ENCODE measurements at places on chromosomes 6 and 20. TPM values are rescaled to one million over a fixed set of nuclear protein-coding genes. Genes with fewer than 3 reads are reported as not detected.

GRCh38 chr20:34940081-34940481 is 15.5 kb downstream of the GSS start:
- no peak for DNase-seq
- H3K4me1 ChIP-seq = no peaks in the 10 kb centered on the region
- H3K27me3 ChIP-seq = no peaks in the 10 kb centered on the region
- H3K27ac ChIP-seq = no peak overlapping the region

GRCh38 chr20:24698706-24699206 is 229.3 kb downstream of the SYNDIG1 start:
- H3K27me3 ChIP-seq = no peaks in the 10 kb centered on the region
- no peaks in the 10 kb centered on the region for H3K4me1 ChIP-seq
- H3K27ac ChIP-seq = no peak overlapping the region
- H3K36me3 ChIP-seq = no peaks in the 10 kb centered on the region
- no peak overlapping the region for H3K4me3 ChIP-seq

DNA sequence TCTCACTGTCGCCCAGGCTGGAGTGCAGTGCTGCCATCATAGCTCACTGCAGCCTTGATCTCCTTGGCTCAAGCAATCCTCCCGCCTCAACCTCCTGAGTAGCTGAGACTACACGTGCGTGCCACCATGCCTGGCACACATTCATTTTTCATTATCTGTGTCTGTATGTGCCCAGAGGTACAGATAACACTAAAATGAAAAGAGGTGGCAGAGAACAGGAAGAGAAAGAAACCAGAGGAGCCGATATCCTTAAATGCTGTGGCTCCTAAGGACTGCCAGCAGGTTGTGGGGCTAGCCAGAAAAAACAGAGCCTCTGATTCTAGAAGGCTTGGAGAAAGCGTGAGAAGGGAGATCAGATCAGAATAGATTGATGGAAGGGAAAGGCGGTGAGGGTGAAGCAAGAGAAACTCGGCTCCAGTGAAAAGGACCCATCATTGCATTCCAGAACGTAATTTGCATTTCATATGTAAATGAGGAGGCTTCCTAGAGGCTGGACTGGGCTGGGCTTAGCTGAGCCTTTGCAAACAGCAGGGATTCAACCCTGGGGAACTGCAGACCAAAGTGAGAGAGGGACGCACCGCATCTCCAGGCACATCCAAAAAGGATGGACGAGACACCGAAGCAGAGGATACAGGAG is 64.2 kb downstream of the GCNT2 start:
- no peak for DNase-seq
- no peaks in the 10 kb centered on the region for H3K27me3 ChIP-seq
- H3K27ac ChIP-seq = no peak overlapping the region

DNA sequence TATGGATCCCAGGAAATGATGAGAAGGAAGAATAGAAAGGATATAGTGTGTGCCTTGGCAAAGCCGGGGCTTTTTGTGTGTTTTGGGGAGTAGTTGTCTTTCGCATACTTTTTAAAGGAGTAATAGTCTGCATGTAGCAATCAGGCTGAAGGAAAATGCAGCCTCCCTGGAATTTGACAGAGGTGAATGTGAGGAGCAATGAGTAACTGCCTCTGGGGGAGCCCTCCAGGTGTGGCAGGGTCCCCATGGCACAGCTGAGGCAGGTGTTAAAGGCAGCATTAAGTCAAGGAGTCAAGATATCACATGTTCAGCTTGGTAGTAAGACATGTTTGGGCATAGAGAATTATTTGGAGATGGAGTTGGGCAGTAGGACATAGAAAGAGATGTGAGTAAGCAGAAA is 203.1 kb downstream of the C6orf118 start:
- H3K36me3 ChIP-seq = no peaks in the 10 kb centered on the region
- no peak overlapping the region for H3K27ac ChIP-seq
- H3K4me1 ChIP-seq = no peaks in the 10 kb centered on the region
- no peak overlapping the region for H3K4me3 ChIP-seq

GRCh38 chr20:37243937-37244571 is 17.6 kb downstream of the GHRH start:
- no peak overlapping the region for H3K27ac ChIP-seq
- no peak for DNase-seq

DNA sequence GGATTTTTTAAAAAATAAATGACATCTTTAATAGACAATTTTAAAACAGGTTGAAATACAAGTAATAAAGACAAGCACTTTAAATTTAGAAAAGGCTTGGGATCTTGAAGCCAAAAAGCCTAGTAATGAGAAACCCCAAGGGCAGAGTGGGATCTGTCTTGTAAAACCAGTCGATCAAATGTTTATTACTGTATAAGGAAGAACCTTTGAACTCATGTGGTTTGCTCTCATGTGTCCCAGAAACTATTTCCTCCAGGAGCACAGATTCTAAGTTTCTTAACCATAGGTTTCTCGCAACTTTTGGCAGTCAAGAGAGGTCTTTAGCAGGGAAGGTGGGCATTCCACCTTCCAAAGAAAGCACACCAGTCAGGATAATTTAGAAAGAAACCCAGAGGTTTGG is 541.7 kb upstream of the BTBD3 start:
- H3K36me3 ChIP-seq = no peaks in the 10 kb centered on the region
- H3K4me3 ChIP-seq = no peak overlapping the region
- H3K27me3 ChIP-seq = no peaks in the 10 kb centered on the region
- no peaks in the 10 kb centered on the region for H3K4me1 ChIP-seq
- DNase-seq = no peak

GRCh38 chr6:52186480-52186879 is 305 bp downstream of the IL17A start:
- no peak overlapping the region for H3K4me3 ChIP-seq
- no peak overlapping the region for H3K27ac ChIP-seq
- no peaks in the 10 kb centered on the region for H3K36me3 ChIP-seq
- peaks cover 25% of the 10 kb centered on the region for H3K27me3 ChIP-seq
- no peaks in the 10 kb centered on the region for H3K4me1 ChIP-seq

DNA sequence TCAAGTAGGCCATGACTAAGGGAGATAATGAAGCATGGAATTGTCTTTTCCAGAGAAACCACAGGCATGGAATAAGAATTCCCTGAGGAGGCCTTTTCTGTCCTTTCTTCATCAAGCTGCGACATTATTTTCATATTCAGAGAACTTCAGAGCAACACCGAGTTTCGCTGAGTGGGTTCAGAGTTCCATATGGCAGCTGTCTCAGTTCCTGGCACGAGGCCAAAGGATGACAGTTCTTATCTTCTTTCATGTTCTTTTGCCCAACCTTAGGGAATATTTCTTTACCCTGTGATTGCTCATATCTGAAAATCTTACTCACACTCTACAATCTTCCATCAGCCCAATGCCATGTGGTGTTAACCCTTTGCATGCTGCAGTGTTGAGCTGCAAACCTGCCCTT is 135.3 kb upstream of the BMP2 start:
- no peaks in the 10 kb centered on the region for H3K36me3 ChIP-seq
- no peak overlapping the region for H3K4me3 ChIP-seq
- DNase-seq = no peak
- no peaks in the 10 kb centered on the region for H3K27me3 ChIP-seq
- no peak overlapping the region for H3K27ac ChIP-seq

DNA sequence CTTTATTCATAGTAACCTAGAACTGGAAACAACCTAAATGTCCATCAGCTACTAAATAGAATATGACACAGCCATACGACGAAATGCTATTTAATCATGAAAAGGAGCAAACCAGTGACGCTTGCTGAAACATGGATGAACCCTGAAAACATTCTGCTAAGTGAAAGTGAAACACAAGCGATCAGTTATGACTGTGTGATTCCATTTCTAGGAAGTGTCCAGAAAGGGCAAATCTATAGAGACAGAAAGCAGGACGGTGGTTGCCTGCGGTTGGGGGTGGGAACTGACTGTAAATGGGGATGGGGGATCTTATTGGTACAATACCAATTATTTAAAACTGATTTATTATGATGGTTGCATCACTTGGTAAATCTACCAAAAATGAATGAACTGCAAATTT is 126.8 kb downstream of the IPCEF1 start:
- H3K27me3 ChIP-seq = no peaks in the 10 kb centered on the region
- peak; percentile 62 for DNase-seq
- peaks cover 35% of the 10 kb centered on the region for H3K36me3 ChIP-seq
- peak overlapping the region; percentile 93 for H3K27ac ChIP-seq
- peaks cover 65% of the 10 kb centered on the region for H3K4me1 ChIP-seq

GRCh38 chr6:23224540-23224939 is 655.2 kb downstream of the HDGFL1 start:
- H3K27ac ChIP-seq = no peak overlapping the region
- H3K4me1 ChIP-seq = no peaks in the 10 kb centered on the region
- no peaks in the 10 kb centered on the region for H3K36me3 ChIP-seq
- DNase-seq = no peak
- no peaks in the 10 kb centered on the region for H3K27me3 ChIP-seq

- no peaks in the 10 kb centered on the region for H3K4me1 ChIP-seq
- H3K27ac ChIP-seq = no peak overlapping the region
- no peaks in the 10 kb centered on the region for H3K36me3 ChIP-seq
- no peaks in the 10 kb centered on the region for H3K27me3 ChIP-seq
- no peak overlapping the region for H3K4me3 ChIP-seq
These were observed 554.2 kb downstream of the CDH26 start for GRCh38 chr20:60512443-60512842.

DNA sequence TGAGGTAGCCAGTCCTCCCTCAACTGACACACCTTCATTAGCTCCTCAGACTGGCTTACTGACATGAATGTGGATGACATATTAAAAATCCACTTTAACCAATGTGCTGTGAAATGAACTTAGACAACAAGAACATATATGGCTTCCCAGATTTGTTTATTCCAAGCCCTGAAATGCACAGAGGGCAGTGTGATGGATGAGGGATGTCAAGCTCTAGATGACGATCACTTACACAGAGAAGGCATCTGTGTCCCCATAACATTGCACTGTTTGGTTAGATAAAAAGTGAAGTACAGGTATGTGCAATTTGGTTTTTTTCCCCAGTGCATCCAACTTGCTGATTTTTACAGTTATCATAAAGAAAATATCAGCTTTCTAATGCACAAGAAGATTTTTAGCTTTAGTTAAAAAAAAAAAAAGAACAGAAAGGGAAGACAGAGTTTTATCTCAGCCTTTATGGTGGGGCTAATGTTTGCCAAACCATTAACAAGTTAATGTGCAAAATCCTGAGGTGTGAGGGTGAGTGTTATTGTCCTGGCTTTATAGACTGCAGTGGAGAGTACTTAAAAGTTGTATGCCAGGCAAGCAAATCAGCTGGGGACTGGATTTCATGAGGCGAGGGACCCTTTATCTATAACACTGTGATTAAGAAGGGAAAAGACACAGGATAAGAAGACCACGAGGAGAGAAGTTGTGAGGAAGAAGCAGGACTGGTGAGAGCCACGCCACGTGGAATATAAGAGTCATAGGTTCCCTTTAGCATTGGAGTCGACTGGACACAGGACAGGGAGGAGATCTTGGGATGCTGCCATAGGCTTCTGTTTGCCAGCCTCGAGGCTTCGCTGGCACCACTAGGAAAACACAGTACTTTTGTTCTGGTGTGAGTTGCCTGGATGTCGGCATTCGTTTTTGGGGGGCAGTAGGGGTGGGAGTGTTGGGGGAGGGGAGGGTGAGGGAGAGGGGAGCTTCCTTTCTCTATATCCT is 90.0 kb upstream of the BACH2 start:
- no peak overlapping the region for H3K27ac ChIP-seq
- no peak overlapping the region for H3K4me3 ChIP-seq
- peaks cover 31% of the 10 kb centered on the region for H3K4me1 ChIP-seq
- DNase-seq = no peak

DNA sequence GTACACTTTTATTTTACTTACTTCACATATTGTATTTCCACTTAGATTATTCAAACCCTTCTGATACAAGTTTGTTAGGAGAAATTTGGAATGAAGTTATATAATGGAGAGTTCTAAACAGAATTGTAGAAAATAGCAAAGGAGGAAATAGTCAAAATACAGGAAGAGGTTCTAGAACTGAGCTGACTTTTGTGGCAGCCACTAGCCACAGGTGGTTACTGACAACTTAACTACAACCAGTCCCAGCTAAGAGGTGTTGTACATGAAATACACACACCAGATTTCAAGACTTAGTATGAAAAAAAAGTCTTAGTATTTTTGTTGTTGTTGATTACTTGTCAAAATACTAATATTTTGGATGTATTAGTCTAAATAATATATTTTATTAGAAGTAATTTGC is 727.4 kb upstream of the CITED2 start:
- H3K27me3 ChIP-seq = no peaks in the 10 kb centered on the region
- no peak for DNase-seq
- H3K27ac ChIP-seq = no peak overlapping the region
- H3K36me3 ChIP-seq = no peaks in the 10 kb centered on the region
- H3K4me1 ChIP-seq = no peaks in the 10 kb centered on the region

DNA sequence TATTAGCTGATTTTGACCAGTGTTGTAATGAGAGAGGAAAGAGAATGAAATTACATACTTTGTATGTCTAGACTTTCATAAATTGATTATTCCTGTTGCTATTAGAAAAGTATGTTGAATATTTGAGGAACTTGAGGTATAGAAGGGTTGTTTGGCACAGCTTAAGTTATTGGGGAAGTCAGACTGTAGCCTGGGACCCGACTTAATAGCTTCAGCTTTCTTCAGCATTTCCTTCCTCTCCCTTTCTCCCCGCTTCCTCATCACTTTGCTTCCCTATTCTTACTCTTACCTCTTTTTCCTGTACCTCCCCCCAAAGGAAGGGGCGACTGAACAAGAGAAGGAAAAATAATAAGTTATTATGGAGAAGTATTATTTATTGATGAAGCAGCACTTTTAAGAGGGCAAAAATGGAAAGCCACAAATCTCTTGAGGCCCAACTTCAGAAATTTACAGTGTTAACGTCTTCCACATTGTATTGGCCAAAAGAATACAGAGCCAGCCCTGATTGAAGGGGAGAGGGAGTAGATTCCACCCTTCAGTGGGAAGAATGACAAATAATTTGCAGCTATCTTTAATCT is 7.4 kb downstream of the SENP6 start:
- no peak overlapping the region for H3K4me3 ChIP-seq
- peaks cover 83% of the 10 kb centered on the region for H3K4me1 ChIP-seq
- H3K36me3 ChIP-seq = peaks cover 20% of the 10 kb centered on the region
- no peak for DNase-seq

RCAN2 gene
- total RNA-seq = 0.65 TPM

PLN gene
- not detected for total RNA-seq

ZNF341 gene
- 5.8 TPM for total RNA-seq

TSPYL4 gene
- 17.0 TPM for total RNA-seq

CCNC gene
- 34.8 TPM for total RNA-seq

GNRH2 gene
- total RNA-seq = 1.2 TPM

HLA-E gene
- 706 TPM for total RNA-seq

DNPH1 gene
- 36.7 TPM for total RNA-seq

MAP7 gene
- total RNA-seq = 2.1 TPM

EPB41L1 gene
- total RNA-seq = 0.22 TPM

All from activated CD4-positive, alpha-beta T cell treated with anti-CD3 and anti-CD28 coated beads, Interleukin-2, amount 10 ng/mL, durations not matched to agents 7 days and 5 days (primary cell).